ENCODE measurements at places on chromosomes 6 and 20. TPM values are rescaled to one million over a fixed set of nuclear protein-coding genes. Genes with fewer than 3 reads are reported as not detected.

The HSPA1B gene
- total RNA-seq = 613 TPM

The RAET1E gene
- total RNA-seq = not detected

The LY6G6C gene
- not detected for total RNA-seq

The SYCP2 gene
- total RNA-seq = 60.9 TPM

GRCh38 chr6:18432180-18432579 lies 45.0 kb downstream of the RNF144B start:
- H3K36me3 ChIP-seq = no peaks in the 10 kb centered on the region
- H3K4me1 ChIP-seq = no peaks in the 10 kb centered on the region
- DNase-seq = no peak
- no peak overlapping the region for H3K27ac ChIP-seq
